Activated naive CD8-positive, alpha-beta T cell treated with anti-CD3 and anti-CD28 coated beads, Interleukin-2, amount 10 ng/mL, durations not matched to agents 7 days and 5 days (primary cell): ENCODE measurements at places on chromosomes 16 and 17.

- no peak overlapping the region for H3K27ac ChIP-seq
- H3K27me3 ChIP-seq = no peaks in the 10 kb centered on the region
- H3K4me1 ChIP-seq = no peaks in the 10 kb centered on the region
- H3K36me3 ChIP-seq = peaks cover 2% of the 10 kb centered on the region
- DNase-seq = no peak
Observed at GRCh38 chr17:72665852-72666851, 426.3 kb downstream of the SLC39A11 start.

- H3K27ac ChIP-seq = no peak overlapping the region
- no peaks in the 10 kb centered on the region for H3K4me1 ChIP-seq
- no peaks in the 10 kb centered on the region for H3K36me3 ChIP-seq
- H3K27me3 ChIP-seq = no peaks in the 10 kb centered on the region
- no peak overlapping the region for H3K4me3 ChIP-seq
- DNase-seq = no peak
Observed at GRCh38 chr16:64981568-64982281, 140.1 kb downstream of the CDH11 start.

GRCh38 chr17:58082341-58082869, 814 bp upstream of the DYNLL2 start:
- H3K27ac ChIP-seq = peak overlapping the region; percentile 83
- peaks cover 7% of the 10 kb centered on the region for H3K36me3 ChIP-seq
- H3K4me1 ChIP-seq = peaks cover 27% of the 10 kb centered on the region
- peaks cover 30% of the 10 kb centered on the region for H3K27me3 ChIP-seq

DNA sequence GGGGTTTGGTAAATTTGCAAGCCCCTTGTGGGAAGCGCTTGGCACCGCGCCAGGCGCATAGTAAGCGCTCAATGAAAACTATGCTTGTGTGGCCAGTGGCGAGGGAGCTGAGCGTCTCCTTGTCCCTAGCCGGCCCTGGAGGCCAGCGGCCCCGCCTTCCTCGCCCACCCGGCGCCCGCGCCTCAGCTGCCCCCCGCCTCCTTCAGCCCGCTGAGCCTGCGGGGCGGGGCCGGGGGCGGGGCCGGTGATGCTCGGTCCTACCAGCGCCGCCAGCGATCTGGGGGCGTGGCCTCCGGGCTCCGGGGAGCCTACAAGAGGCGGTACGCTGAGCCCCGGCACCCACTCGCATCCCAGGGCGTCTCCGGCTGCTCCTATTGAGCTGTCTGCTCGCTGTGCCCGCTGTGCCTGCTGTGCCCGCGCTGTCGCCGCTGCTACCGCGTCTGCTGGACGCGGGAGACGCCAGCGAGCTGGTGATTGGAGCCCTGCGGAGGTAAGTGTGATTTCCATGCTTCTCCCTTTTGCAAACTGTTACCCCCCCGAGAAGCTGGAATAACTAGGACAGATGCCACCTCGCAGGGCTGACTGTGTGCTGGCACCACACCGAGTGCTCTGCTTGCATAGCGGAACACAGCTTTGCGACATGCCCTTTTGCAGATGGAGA, at the start of gene CRISPLD2:
Gene CRISPLD2, plus strand, starts transcription at position 342 of the 661 bp plus-strand sequence. CDS start 18,511 bp downstream, outside the sequence.
- peaks cover 40% of the 10 kb centered on the region for H3K27me3 ChIP-seq
- peaks cover 10% of the 10 kb centered on the region for H3K4me1 ChIP-seq
- peak within 1 kb of the TSS; percentile 70 for H3K4me3 ChIP-seq
- H3K36me3 ChIP-seq = no peaks in the 10 kb centered on the region
- no peak within 1 kb of the TSS for H3K27ac ChIP-seq

DNA sequence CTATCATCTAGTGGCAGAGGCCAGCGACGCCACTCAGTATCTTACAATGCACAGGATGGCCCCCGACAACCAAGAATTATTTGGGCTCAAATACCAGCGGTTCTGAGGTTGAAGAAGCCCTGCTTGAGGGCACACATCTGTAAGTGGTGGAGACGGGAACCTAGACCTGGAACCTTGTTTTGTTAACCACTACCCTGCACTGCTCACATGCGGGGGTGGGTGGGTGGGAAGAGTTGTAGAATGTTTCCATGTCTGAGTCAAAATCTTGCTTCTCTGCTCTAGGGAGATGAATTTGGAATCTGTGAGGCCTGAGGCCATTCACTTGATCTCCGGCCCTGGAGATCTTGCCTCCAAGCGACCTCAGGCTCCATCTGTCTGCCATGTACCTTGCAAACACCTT, 44.1 kb downstream of the ABCC1 start:
- peaks cover 9% of the 10 kb centered on the region for H3K36me3 ChIP-seq
- H3K4me3 ChIP-seq = no peak overlapping the region
- no peak overlapping the region for H3K27ac ChIP-seq
- H3K27me3 ChIP-seq = no peaks in the 10 kb centered on the region
- peaks cover 20% of the 10 kb centered on the region for H3K4me1 ChIP-seq
